ENCODE measurements at places on chromosomes 1 and 21.

DNA sequence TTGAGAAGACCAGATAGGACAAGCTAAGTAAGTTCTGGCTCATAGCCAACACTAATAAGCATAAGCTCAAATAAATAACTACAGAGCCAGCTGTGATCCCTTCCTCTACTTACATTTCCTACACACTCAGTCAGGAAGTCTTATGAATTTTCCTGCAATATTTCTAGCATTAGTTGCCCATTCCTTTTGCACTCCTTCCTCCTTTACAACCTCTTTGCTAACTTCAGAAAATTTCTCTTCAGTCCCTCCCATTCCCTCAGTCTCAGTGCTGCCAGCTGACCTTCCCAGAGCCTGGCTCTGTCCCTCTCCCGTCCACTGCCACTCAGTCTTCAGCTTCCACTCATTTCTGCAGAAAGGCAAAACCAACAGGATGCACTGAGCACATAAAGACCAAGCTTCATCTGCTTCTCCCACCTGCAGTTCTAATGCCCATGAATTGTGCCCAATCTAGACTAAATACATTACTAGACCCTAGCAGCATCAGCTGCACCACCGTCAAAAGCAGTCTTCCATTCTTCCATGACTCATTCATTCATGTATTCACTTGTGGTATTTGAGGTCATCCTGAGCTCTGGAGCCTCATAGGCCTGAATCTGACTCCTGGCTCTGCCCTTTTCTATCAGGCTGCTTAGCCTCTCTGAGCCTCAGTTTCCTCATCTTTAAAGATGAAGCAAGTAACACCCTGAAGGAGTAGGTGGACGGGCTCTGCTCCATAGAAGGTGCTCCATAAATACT, 54.6 kb upstream of the SIPA1L2 start:
- H3K27ac ChIP-seq, result no peak overlapping the region
- no peaks in the 10 kb centered on the region for H3K36me3 ChIP-seq
- no peaks in the 10 kb centered on the region for H3K27me3 ChIP-seq
- no peak overlapping the region for H3K4me3 ChIP-seq
- DNase-seq, result no peak

DNA sequence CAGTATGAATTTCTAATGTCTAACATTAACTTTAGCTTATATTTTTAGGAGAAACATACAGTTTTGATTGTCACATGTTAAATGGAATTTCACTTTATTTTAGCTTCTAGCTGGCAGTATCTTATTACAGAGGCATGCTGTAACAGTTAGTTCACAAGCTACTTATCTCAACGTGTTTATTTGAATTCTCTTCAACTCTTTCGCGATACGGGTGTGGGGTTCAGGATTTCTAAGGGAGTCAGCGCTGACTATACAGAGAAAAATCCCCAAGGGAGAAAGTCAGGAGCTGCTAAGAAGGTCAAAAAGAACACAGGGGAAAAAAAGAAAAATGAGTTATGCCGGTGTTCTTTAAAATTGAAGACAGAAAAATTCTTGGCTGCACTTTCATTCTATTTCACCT, 296.2 kb downstream of the VAV3 start:
- H3K4me3 ChIP-seq, result peak overlapping the region; percentile 60
- no peaks in the 10 kb centered on the region for H3K27me3 ChIP-seq
- peak overlapping the region; percentile 81 for H3K27ac ChIP-seq
- H3K4me1 ChIP-seq, result peaks cover 56% of the 10 kb centered on the region
- no peak for DNase-seq

DNA sequence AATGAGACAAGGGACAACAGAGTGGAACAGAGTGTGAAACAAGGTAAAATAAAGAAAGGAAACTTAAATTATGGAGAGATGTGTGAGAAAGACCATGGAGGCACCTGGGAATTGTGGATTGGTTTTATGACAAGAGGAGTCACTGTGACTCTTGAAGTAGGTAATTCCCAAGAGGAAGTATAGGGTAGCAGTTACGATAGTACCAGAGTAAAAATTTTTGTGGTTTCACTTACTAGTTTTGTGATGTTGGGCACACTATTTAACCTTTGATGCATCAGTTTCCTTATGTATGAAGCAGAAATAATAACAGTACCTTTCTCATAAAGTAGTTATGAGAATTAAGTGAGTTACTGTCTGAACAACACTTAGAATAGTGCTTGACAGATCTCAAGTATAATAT, 267.9 kb upstream of the DPYD start:
- H3K27ac ChIP-seq, result no peak overlapping the region
- H3K4me3 ChIP-seq, result no peak overlapping the region
- DNase-seq, result no peak
- no peaks in the 10 kb centered on the region for H3K36me3 ChIP-seq

- no peak for DNase-seq
- H3K27ac ChIP-seq, result no peak overlapping the region
- no peaks in the 10 kb centered on the region for H3K27me3 ChIP-seq
- H3K4me1 ChIP-seq, result no peaks in the 10 kb centered on the region
- no peak overlapping the region for H3K4me3 ChIP-seq
Measured at GRCh38 chr1:183903101-183903500, 98.2 kb downstream of the RGL1 start.

DNA sequence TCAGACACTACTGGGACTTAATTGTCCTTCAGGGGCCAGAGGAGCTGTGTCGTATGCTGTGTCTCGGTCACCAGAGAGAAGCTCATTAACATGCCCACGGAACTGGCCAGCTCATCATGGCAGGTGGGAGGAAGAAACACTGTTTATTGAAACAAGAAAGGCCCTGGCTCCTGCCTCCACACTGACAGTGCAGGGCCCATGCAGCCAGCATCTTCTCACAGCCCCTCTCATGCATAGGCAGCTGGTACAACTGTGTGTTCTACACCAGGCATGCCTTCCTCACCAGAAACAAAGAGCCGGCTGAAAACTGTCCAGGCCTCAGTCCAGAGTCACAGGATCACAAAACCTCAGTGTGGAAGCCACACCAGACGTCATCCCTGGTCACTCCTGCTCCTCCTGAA, 106.0 kb downstream of the UBE2U start:
- no peak overlapping the region for H3K4me3 ChIP-seq
- no peaks in the 10 kb centered on the region for H3K27me3 ChIP-seq
- peaks cover 10% of the 10 kb centered on the region for H3K4me1 ChIP-seq
- no peaks in the 10 kb centered on the region for H3K36me3 ChIP-seq

- H3K4me1 ChIP-seq, result no peaks in the 10 kb centered on the region
- no peak within 1 kb of the TSS for H3K4me3 ChIP-seq
- no peak for DNase-seq
Measured at GRCh38 chr1:175067362-175068106, at the start of gene TNN. TSS of gene TNN (plus strand) at chr1:175067833. CDS start at chr1:175077419, 9,586 bp downstream.

GRCh38 chr1:153663211-153663610, 4.7 kb downstream of the SNAPIN start:
- no peak overlapping the region for H3K4me3 ChIP-seq
- peaks cover 2% of the 10 kb centered on the region for H3K4me1 ChIP-seq
- H3K27ac ChIP-seq, result no peak overlapping the region

DNA sequence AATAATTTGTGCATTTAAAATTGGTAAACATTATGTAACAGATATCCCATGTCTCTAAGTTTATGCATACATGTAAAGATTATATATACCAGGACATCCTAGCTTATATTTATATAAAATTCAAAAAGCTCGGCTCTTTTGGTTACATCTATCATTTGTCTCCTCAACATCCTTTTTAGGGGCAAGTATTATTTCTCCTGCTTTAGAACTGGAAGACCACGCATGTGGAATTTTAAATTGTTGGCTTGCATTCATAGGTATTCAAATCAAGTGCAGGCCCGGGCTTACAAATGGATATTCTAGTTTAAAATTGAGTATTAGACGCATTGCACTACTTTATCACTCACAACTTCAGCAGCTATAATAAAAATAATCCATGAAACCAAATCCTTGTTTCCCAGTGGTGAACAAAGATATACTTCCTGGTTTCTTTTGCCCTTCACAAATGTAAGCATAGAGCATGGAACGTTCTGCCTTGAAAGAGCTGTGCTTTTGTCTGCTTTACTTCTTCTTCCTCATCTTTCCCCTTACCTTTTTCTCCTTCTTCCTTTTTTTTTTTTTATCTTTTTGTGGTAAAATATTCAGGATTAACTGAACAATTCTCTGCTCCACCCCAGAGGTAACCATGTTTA, 57.1 kb downstream of the DDAH1 start:
- DNase-seq, result no peak
- H3K36me3 ChIP-seq, result no peaks in the 10 kb centered on the region
- H3K27ac ChIP-seq, result no peak overlapping the region

DNA sequence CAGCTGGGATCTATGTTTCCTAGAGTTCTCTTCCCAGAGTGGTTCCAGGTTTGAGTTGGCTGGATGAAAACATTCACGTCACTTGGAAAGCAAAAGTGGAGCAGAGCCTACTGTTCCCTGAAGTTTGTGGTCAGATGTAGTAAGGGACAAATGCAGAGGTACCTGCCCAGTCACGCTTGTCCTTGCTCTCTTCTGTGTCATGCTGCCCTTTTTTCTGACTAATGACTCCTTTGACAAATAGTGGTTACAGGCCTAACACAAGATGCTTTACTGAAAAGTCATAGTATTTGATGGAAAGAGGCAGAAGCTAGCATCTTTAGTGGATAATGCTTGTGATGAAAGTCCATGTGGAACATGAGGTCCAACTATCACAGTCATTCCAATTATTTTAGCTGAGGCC, 881.4 kb upstream of the B3GALT2 start:
- H3K36me3 ChIP-seq, result no peaks in the 10 kb centered on the region
- no peak overlapping the region for H3K4me3 ChIP-seq
- H3K27ac ChIP-seq, result no peak overlapping the region
- no peak for DNase-seq
- H3K27me3 ChIP-seq, result no peaks in the 10 kb centered on the region

- peaks cover 55% of the 10 kb centered on the region for H3K4me1 ChIP-seq
- no peaks in the 10 kb centered on the region for H3K36me3 ChIP-seq
- H3K27ac ChIP-seq, result peak overlapping the region; percentile 100
- peak; percentile 72 for DNase-seq
- H3K27me3 ChIP-seq, result no peaks in the 10 kb centered on the region
- peak overlapping the region; percentile 1 for H3K4me3 ChIP-seq
Measured at GRCh38 chr21:41678016-41678923, 88.6 kb downstream of the RIPK4 start.

- peaks cover 30% of the 10 kb centered on the region for H3K4me1 ChIP-seq
- no peaks in the 10 kb centered on the region for H3K36me3 ChIP-seq
- H3K4me3 ChIP-seq, result no peak overlapping the region
- peak overlapping the region; percentile 42 for H3K27ac ChIP-seq
Measured at GRCh38 chr1:186662752-186663151, 17.5 kb downstream of the PTGS2 start.

GRCh38 chr1:11526071-11526895, 47.3 kb downstream of the DISP3 start:
- H3K27me3 ChIP-seq, result peaks cover 6% of the 10 kb centered on the region
- no peaks in the 10 kb centered on the region for H3K36me3 ChIP-seq
- H3K27ac ChIP-seq, result no peak overlapping the region
- H3K4me3 ChIP-seq, result no peak overlapping the region
- H3K4me1 ChIP-seq, result no peaks in the 10 kb centered on the region
- DNase-seq, result no peak

- H3K36me3 ChIP-seq, result no peaks in the 10 kb centered on the region
- H3K4me1 ChIP-seq, result no peaks in the 10 kb centered on the region
- H3K27me3 ChIP-seq, result no peaks in the 10 kb centered on the region
- H3K27ac ChIP-seq, result no peak overlapping the region
- DNase-seq, result no peak
Measured at GRCh38 chr1:164914208-164914607, 355.2 kb downstream of the PBX1 start.

GRCh38 chr1:21027805-21028204, 148.9 kb downstream of the EIF4G3 start:
- peaks cover 2% of the 10 kb centered on the region for H3K4me1 ChIP-seq
- no peak overlapping the region for H3K27ac ChIP-seq
- no peaks in the 10 kb centered on the region for H3K36me3 ChIP-seq
- H3K4me3 ChIP-seq, result no peak overlapping the region

- no peak for DNase-seq
- H3K4me1 ChIP-seq, result no peaks in the 10 kb centered on the region
- H3K36me3 ChIP-seq, result no peaks in the 10 kb centered on the region
Measured at GRCh38 chr1:237012788-237013383, 8.6 kb upstream of the MT1HL1 start.

Data from keratinocyte (primary cell).